Esophagus muscularis mucosa (tissue), 4 donors: ENCODE measurements at places on chromosomes 1 and 21.
A peak's percentile ranks its signal among the peaks of the same experiment; 100 is the strongest.

- no peak for DNase-seq
Observed at GRCh38 chr1:67468066-67468718, 38.0 kb upstream of the SERBP1 start.

DNA sequence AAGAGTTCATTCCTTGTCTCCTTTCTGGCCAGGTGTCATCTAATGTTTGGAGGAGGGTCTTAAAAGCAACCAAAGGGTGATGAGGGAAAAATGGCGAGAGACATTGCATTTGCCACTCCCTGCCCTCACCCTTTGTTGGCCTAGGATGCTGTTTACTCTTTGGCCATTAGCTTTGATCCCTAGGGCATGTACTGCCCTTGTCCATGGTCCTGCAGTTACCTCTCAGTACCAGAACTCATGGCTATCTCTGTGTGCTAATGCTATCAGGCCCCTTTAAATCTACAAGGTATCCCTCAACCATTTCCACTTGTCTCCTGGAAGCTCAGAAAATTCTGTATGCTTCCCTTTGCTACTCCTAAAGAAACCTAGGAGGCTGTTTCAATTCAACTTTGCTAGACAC is 424.8 kb upstream of the PLXNA2 start:
- peak; percentile 62 for DNase-seq

- no peak for DNase-seq
Observed at GRCh38 chr1:20087668-20088067, 17.7 kb downstream of the PLA2G5 start.

GRCh38 chr1:38118976-38119375 is 72.4 kb upstream of the POU3F1 start:
- no peak for DNase-seq

DNA sequence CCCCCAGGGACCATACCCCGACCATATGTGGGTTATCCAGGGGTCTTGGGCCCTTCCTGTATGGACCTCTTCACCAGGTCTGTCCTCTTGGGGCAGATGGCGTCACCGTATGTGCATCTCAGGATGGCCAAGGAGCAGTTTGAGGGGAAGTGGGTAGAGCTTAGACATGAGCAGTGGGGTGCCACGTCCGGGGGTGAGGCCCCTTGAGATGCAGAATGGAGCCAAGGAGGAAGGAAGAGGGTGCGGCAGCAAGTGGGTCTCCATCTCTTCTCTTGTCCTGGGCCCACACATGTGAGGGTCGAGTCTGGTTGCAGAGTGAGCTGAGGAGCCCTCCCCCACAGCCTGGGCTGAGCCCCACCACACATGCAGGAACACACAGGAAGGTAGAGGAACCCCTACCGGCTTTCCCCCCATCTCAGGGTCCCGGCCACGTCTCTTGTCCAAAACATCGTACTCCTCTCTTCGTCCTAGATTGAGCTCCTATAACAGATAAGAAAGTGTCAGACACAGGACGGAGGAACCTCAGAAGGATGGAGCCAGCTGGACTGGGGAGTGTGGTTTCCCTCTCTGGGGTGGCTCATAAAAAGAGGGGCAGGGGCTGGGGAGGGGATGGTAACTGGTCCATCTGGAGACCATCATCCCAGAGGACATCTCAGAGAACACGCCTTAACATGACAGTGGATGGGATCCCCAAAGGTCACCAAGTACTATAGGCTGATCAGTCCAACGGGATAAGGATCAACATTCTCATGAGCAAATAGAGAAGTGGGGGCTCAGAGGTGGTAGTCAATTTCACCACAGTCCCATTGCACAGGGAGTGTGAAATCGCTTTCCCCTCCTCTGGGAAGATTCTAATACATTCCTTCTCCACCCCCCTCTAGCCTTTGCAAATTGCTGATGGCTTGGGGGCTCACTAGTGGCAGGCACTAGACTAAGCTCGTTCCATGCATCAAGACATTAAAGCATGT is 79.9 kb downstream of the CD247 start:
- DNase-seq, result peak; percentile 82

- peak; percentile 95 for DNase-seq
Observed at GRCh38 chr1:205918955-205919746, 24.1 kb downstream of the SLC26A9 start.

GRCh38 chr1:157844089-157844830 is 2.7 kb upstream of the CD5L start:
- DNase-seq, result no peak

- no peak for DNase-seq
Observed at GRCh38 chr1:230713915-230714764, at the start of gene AGT. Gene AGT (minus strand): TSS chr1:230714122. CDS start chr1:230710823, 3,299 bp downstream.

DNA sequence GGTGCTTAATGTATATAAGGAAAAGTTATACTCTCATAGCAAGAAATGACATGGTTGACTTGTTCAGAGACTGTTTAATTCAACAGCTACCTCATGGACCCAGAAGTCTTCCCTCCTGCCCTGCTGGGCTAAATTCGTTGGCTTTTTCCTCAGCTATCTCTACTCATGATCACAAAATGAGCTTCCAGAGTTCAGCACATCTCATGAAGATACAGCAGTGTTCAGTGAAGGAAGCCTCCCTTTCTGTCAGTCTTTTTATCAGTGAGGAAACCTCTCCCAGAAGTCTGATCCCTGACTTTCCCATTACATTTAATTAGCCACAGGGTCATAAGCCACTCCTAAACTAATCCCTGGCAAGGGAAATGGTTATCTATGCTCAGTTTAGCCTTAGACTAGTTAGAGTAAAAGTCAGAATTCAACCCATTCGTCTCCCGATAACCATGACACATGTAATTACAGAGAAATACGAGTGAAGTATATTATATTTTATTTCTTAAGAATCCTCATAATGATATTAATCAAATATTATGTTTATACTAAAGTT is 97.5 kb downstream of the DENND1B start:
- DNase-seq, result no peak

DNA sequence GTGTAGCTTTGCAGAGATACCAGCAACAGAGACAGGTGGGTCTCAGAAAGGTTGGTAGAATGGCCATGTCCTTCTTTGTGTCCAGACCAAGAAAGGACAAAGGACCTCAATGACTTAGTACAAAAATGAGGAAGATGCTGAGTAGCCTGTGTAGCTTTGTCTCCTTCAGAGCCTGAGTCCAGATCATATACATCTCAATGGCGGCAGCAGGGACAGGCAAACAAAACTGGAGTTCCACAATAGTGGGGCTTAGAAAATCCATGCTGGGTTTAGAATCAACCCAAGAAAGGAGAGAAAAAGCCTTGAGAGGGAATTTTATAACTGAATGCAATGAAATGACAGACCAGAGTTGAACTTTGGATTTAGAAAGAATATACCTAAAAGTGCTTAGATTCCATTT is 339.0 kb downstream of the BRINP3 start:
- no peak for DNase-seq

DNA sequence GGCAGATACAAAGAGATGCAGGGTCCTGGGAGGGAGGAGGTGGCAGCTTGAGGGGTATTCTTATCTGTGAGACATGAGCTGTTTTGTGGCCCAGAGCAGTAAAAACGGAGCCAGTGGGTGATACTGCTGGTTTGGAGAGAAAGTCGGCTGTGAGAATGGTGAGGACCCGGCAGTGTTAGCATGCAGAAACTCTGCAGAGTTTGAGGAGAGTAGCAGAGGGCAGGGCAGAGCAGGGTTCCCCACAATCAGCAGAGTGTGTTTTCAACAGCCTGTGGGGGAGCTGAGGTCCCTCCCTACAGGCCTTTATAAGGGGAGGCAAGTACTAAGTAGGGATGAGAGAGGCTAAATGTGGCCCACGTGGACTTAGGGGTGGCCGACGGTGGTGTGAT is 423 bp downstream of the SLAMF8 start:
- no peak for DNase-seq

GRCh38 chr1:97545446-97545845 is 375.4 kb downstream of the DPYD start:
- DNase-seq, result no peak

- DNase-seq, result peak; percentile 90
Observed at GRCh38 chr1:150235294-150235851, 539 bp downstream of the ANP32E start.

GRCh38 chr1:154719586-154720327 is 111.8 kb upstream of the ADAR start:
- DNase-seq, result no peak

DNA sequence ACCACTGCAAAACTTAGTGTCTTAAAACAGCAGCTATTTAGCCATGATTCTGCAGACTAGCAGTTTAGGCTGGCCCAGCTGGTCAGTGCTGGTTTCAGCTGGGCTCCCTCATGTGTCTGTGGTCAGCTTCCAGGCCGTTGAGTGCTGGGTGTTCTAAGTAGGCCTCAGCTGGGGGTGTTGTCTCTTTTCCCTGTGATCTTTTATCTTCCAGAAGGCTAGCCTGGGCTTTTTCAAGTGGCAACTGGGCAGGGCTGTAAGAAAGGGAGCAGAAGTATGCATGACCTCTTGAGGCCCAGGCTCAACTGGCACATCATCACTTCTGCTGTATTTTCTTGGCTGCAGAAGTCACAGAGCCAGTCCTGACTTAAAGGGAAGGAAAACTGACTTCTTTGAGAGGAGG is 136.1 kb downstream of the KIF26B start:
- peak; percentile 89 for DNase-seq

DNA sequence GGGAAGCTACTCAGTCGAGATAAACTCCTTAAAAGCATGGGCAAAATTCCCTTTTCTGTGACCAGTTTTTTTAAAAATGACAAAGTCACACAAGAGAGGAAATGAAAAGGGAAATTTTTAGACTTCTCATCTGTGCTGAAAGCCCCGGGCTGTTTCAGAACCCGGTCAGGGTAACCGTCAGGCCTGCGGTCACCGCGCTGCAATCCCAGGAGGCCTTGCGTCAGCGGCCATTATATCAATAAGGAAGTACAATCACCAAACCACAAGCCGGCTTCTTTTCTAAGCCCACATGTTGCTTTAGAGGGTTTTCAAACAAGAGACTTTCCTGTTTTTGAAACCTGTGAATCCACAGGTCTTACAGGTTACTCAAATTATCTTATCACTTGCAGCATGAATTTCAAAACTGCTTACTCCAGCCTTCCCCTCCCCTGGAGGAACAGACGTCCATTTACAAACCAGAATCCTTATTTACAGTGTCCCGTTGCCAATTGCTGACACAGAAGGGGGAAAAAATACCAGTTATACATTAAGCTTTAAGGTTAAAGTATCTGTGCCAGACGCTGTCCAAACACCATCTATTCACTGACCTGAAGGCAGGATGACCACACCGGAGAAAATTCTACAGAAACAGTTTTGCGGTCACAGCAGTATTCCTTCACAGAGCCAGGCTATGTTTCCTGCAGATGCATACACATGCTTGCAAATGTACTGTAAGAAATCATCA is 165.3 kb downstream of the TOMM20 start:
- DNase-seq, result no peak

DNA sequence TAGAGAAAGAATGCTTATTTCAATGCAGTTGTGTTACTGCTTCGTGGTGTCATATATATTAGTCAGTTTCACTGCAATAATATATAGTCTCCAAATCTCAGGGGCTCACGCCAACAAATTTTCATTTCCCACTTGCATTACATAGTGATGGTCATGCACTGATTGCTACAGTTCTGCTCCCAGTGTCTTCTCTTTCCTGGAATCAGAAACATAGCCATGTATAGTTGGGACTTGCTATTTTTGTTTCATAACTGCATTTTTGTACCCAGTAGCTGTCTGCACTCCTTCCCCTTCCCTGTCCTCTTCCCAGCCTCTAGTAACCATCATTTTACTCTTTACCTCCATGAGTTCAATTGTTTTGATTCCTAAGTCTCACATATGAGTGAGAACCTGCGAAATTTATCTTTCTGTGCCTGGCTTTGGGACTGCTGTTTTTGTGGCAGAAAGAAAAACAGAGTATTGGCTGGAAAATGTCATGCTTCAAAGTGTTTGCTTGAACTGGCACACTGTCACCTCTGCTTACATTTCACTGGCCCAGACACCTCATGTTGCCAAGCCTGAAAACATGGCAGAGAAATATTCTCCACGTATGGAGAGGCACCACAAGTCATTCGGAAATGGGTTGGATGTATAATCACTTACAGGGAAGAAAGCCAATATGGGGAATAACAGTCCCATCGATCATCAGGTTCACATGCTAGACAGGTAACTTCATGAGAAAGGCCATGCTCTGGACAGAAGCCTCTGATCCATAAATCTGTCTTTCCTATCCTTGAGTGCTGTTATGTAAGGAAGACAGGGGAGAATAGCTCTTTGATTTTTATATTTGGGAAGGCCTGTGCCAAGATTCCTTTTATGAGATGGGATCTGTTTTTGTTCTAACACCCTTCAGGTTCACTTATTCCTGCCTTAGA is 60.4 kb upstream of the BACH1 start:
- no peak for DNase-seq

- DNase-seq, result no peak
Observed at GRCh38 chr1:42177541-42177981, 13.0 kb upstream of the GUCA2A start.

DNA sequence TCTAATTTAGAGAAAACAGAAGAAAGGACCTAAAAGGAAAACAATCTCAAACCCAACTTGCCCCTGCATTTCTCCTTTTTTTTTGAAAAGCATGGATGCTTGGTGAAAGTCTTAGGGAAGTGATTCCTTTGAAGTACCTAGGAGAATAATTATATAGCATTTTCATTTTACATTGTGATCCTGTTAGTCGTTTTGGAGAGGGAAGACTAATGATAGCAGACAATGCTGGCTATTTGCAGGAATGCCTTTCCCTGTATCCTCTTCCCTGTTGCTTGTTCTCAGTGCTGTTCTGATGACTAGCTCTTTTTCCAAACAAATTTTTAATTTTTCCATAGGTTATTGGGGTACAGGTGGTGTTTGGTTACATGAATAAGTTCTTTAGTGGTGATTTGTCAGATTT is 53.9 kb downstream of the LAMC1 start:
- no peak for DNase-seq

- DNase-seq, result no peak
Observed at GRCh38 chr1:15722411-15722810, 13.6 kb upstream of the SLC25A34 start.

DNA sequence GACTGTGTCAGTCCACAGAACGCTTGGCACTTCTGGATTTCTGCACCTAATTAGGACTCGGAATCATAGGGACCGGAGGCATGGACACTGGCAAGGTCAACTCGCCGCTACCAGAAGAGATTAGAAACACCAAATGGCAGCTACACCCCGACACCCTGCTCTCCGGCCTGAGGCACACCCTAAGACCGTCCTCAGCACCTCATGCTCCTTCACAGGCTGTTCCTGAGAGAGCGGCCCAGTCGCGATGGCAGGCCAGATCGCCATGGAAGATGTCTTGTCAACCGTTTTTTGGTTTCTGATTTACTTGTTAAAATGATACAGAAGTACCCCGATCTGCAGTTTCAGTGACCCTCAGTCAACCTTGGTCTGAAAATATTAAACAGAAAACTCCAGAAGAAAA is 46.8 kb downstream of the NPHP4 start:
- no peak for DNase-seq

DNA sequence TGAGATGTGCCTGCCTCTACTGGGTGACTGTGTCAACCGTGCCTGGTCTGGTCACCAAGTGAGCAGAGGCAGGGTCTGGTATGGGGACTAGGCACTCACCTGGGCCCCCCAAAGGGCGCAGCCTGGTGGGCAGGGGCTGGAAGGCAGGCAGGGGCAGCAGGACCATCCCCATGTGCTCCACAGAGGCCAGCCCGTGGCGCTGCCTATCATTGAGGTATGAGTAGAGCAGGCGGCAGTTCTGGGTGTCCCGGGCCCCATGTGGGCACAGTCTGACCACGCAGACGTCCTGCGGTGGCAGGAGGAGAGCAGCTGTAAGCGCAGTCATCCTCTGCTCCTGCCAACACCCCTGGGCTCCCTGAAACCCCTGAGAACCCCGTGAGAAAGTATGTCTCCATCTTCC is 23.7 kb downstream of the SPOCD1 start:
- no peak for DNase-seq
